ENCODE measurements at places on chromosomes 16 and 17. TPM values are rescaled to one million over a fixed set of nuclear protein-coding genes. Genes with fewer than 3 reads are reported as not detected.

SCGB1C2 gene
- polyA plus RNA-seq, result not detected

TEKT5 gene
- polyA plus RNA-seq, result 0.85 TPM

HCRT gene
- not detected for polyA plus RNA-seq

DEXI gene
- 39.1 TPM for polyA plus RNA-seq

SCNN1G gene
- 4.0 TPM for polyA plus RNA-seq

TNFRSF17 gene
- polyA plus RNA-seq, result not detected

WDR90 gene
- 39.5 TPM for polyA plus RNA-seq

MYH1 gene
- not detected for polyA plus RNA-seq

FBXW10 gene
- polyA plus RNA-seq, result 0.78 TPM

CACNG3 gene
- not detected for polyA plus RNA-seq

CCL16 gene
- 0.75 TPM for polyA plus RNA-seq

CHAD gene
- 4.8 TPM for polyA plus RNA-seq

TNFRSF13B gene
- 0.12 TPM for polyA plus RNA-seq

CMTM2 gene
- 1.1 TPM for polyA plus RNA-seq

MYO15A gene
- polyA plus RNA-seq, result 2.2 TPM

KRT24 gene
- polyA plus RNA-seq, result not detected

ABCA10 gene
- polyA plus RNA-seq, result 4.4 TPM

JPT2 gene
- polyA plus RNA-seq, result 77.3 TPM

Data from right lung (tissue), 10 donors.